ENCODE measurements at places on chromosomes 13 and 19. TPM values are rescaled to one million over a fixed set of nuclear protein-coding genes. Genes with fewer than 3 reads are reported as not detected.

Gene ZNF837
- 0.33 TPM for polyA plus RNA-seq

Gene IGFLR1
- polyA plus RNA-seq: 2.0 TPM

Gene ERICH6B
- polyA plus RNA-seq: not detected

Gene COX6B1
- 527 TPM for polyA plus RNA-seq

Gene ZNF490
- 3.7 TPM for polyA plus RNA-seq

Gene SPRY2
- 16.9 TPM for polyA plus RNA-seq

Gene C19orf12
- 27.9 TPM for polyA plus RNA-seq

Gene MATK
- not detected for polyA plus RNA-seq

Gene ANGPTL8
- polyA plus RNA-seq: not detected

Gene C19orf73
- polyA plus RNA-seq: 0.36 TPM

Gene EDNRB
- polyA plus RNA-seq: 5.8 TPM

Gene PABPC3
- polyA plus RNA-seq: 0.36 TPM

Gene KLK5
- not detected for polyA plus RNA-seq

Gene NR1H2
- polyA plus RNA-seq: 32.5 TPM

Gene MAP4K1
- 0.31 TPM for polyA plus RNA-seq

Gene AMH
- not detected for polyA plus RNA-seq

Gene UBE2L5
- 0.81 TPM for polyA plus RNA-seq

Gene TRIM28
- polyA plus RNA-seq: 413 TPM

Gene ZNF69
- polyA plus RNA-seq: 5.5 TPM

Gene TBC1D17
- 15.6 TPM for polyA plus RNA-seq

Gene GARIN5A
- 0.32 TPM for polyA plus RNA-seq

Gene CBLC
- not detected for polyA plus RNA-seq

Gene ATXN8OS
- polyA plus RNA-seq: not detected

Gene ZNF223
- 5.3 TPM for polyA plus RNA-seq

Gene ZNF525
- polyA plus RNA-seq: 1.6 TPM

Gene SOX1
- polyA plus RNA-seq: not detected

Gene PRR36
- polyA plus RNA-seq: not detected

Gene ZNF723
- not detected for polyA plus RNA-seq

Gene PDX1
- not detected for polyA plus RNA-seq

Gene ZNF841
- 10.5 TPM for polyA plus RNA-seq

Gene ZFP82
- polyA plus RNA-seq: 4.6 TPM

Gene HIPK4
- polyA plus RNA-seq: 0.11 TPM

Gene CLEC17A
- polyA plus RNA-seq: not detected

Gene KLF1
- not detected for polyA plus RNA-seq

Gene SBSN
- polyA plus RNA-seq: 2.1 TPM

Gene SHISA7
- polyA plus RNA-seq: not detected

Gene URAD
- polyA plus RNA-seq: not detected

Gene ZNF541
- not detected for polyA plus RNA-seq

Gene SPACA4
- polyA plus RNA-seq: not detected

Gene CALR3
- not detected for polyA plus RNA-seq

Gene FXYD7
- polyA plus RNA-seq: not detected

Gene IGSF23
- polyA plus RNA-seq: 0.37 TPM

Gene MUC16
- not detected for polyA plus RNA-seq

Gene SPINT2
- 1.3 TPM for polyA plus RNA-seq

Gene POU2F2
- 1.9 TPM for polyA plus RNA-seq

Gene ZNF17
- polyA plus RNA-seq: 6.4 TPM

Gene IZUMO1
- not detected for polyA plus RNA-seq

Gene CACNG8
- polyA plus RNA-seq: 0.52 TPM

Gene CCDC70
- not detected for polyA plus RNA-seq

Gene FLT3LG
- 3.7 TPM for polyA plus RNA-seq

Gene PLA2G4C
- polyA plus RNA-seq: 8.0 TPM

Gene PTGIR
- 2.4 TPM for polyA plus RNA-seq

Gene DACT3
- 6.9 TPM for polyA plus RNA-seq
